Activated CD4-positive, alpha-beta T cell treated with anti-CD3 and anti-CD28 coated beads, Interleukin-2, amount 10 ng/mL, durations not matched to agents 24 days and 14 days (primary cell): ENCODE measurements at places on chromosomes 3 and 15. TPM values are rescaled to one million over a fixed set of nuclear protein-coding genes. Genes with fewer than 3 reads are reported as not detected.

DNA sequence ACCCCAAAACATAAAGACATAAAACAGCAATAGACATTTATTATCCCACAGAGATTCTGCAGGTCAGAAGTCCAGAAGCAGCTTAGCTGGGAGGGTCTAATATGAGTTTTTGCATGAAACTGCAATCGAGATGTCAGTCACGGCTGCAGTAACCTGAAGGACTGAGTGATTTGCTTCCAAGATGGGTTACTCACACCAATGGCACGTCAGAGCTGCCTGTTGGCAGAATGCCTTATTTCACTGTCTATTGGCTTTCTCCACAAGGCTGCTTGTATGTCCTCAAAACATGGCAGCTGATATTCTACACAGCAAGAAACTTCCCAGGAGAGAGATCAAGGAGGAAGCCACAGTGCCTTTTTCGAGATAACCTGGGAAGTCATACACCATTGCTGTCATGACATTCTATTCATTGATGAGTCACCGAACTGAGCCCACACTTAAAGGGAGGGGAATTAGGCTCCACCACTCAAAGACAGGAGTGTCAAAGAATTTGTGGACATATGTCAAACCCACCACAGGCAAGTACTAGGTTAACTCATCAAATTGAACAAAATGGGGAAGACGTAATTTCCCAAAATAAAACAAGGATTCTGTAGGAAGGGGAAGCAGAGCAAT lies 122.2 kb downstream of the SYNPR start:
- no peak for DNase-seq

GRCh38 chr15:99487337-99487730 lies 78.5 kb upstream of the MEF2A start:
- no peak for DNase-seq

- peak; percentile 52 for DNase-seq
These were observed 362.2 kb upstream of the SLCO3A1 start for GRCh38 chr15:91491101-91491950.

DNA sequence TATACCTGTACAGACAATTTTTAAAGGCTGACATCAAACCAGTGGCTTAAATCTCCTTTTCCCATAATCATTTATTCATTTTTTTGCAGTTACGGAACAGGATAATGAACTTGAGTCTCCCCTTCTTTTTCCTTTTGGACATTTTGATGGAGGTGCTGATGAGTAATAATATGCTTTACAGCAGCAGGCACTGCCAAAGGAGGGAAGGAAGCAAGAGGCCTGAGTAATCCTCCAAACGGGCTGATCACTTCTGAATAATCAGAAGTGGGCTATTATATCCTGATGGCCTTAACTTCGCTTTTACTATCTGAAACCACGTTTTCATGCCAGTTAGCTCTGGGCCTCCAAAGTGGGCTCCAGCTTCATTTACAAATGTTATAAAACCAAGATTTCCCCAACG lies 527.2 kb downstream of the FOXP1 start:
- no peak for DNase-seq

DNA sequence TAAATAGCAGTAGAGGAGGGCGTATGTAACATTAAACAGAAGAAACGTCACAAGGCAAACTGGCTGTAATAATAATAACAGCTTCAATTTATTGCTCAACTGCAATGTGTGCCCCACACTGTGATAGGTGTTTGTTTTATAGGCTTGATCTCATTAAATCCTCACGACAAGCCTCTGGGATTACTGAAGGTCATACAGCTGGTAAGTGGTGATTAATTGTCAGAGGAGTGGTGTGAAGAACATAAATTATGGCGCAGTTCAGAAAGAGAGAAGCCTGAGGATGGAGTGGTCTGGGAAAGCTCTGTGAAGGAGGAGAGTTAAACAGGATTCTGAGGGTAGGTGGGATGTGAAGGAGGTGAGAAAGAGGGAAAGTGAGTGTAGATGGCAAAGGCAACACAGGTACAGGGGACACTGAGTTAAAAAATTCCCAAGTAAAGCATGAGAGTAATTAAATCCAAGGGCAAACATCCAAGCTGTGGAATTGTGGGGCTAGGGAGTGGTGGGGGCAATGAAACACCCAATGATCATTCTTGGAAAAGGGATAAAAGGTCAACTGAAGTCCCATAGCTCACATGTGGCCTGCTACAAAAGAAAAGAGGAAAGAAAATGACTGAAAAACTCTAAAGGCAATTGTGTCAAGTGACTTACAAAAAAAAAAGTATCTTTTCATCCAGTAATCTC lies 16.5 kb upstream of the GLCE start:
- DNase-seq, result no peak

DNA sequence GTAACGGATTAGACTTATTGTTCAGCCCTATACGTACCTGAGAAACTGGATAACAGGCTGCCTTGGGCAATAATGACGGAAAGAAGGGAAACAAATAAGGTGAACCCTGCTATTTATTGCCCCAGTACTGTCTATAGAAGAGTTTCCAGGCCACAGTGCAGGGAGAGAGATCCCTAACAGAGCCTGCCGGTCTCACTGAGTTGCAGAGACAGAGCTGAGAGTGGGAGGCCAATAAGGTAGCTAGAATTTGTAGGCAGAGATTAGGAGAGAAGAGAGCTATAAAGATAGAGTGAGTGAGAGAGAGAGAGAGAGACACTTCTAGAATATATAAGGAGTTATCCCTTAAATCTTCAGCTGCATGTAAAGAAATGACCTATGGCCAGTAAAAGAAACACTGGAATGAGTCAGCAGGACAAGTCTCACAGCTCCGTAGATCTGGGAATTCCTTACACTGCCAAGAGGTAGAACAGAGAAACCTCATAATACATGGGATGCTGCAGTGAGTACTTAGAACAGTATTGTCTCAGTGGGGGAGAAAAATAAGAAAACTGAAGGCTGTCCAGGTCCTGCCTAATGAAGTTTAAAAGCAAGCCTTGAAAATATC lies 51.8 kb downstream of the ST3GAL6 start:
- no peak for DNase-seq

DNA sequence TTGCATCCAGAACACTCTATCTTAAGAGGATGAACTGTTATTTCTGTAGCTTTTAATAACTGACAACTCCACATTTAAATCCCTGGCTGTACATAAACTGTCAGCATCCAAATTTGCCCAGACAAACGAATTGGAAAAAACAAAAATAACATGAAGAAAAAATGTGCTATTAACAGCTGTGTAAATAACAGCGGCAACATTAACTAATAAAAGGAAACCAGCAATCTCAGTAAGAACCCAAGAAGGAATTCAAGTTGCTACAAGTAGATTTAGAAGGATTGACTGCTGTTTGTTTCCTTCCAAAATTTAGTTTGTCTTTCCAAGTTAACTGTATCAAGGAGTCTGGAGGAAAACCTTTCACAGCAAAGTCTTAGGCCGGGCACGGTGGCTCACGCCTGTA lies 550.6 kb upstream of the MDFIC2 start:
- DNase-seq, result no peak

The CCDC9B gene
- total RNA-seq, result 0.21 and 0.54 TPM in 2 replicates

The C15orf61 gene
- 4.7 and 7.3 TPM in 2 replicates for total RNA-seq

The ENTPD3 gene
- not detected in 2 replicates for total RNA-seq

The MFSD1 gene
- 20.4 and 23.2 TPM in 2 replicates for total RNA-seq
